ENCODE measurements at places on chromosomes 12 and 14.

- DNase-seq, result no peak
Measured at GRCh38 chr12:127296591-127296990, 970.4 kb upstream of the TMEM132C start.

GRCh38 chr14:100466111-100466856 is 120.9 kb downstream of the BEGAIN start:
- DNase-seq, result no peak

GRCh38 chr14:69483765-69484443 is 624 bp upstream of the PLEKHD1 start:
- no peak for DNase-seq

- no peak for DNase-seq
Measured at GRCh38 chr14:32259368-32260013, 56.4 kb upstream of the RNU6-8 start.

GRCh38 chr12:12399776-12400305 is 43.0 kb downstream of the BORCS5 start:
- DNase-seq, result no peak

GRCh38 chr12:49662998-49663843 is 39.9 kb downstream of the PRPF40B start:
- DNase-seq, result peak; percentile 77

Data from CD14-positive monocyte (primary cell).